Effector memory CD4-positive, alpha-beta T cell (primary cell): ENCODE measurements at places on chromosomes 1 and 21.

- no peak for DNase-seq
Measured at GRCh38 chr1:180229483-180230415, at the start of gene LHX4. TSS of gene LHX4 (plus strand) at chr1:180230264. CDS start at chr1:180230530, 266 bp downstream.

- DNase-seq, result peak; percentile 68
Measured at GRCh38 chr1:53014791-53015507, 47.1 kb upstream of the PODN start.

GRCh38 chr1:81590171-81590570, 210.6 kb upstream of the ADGRL2 start:
- no peak for DNase-seq

DNA sequence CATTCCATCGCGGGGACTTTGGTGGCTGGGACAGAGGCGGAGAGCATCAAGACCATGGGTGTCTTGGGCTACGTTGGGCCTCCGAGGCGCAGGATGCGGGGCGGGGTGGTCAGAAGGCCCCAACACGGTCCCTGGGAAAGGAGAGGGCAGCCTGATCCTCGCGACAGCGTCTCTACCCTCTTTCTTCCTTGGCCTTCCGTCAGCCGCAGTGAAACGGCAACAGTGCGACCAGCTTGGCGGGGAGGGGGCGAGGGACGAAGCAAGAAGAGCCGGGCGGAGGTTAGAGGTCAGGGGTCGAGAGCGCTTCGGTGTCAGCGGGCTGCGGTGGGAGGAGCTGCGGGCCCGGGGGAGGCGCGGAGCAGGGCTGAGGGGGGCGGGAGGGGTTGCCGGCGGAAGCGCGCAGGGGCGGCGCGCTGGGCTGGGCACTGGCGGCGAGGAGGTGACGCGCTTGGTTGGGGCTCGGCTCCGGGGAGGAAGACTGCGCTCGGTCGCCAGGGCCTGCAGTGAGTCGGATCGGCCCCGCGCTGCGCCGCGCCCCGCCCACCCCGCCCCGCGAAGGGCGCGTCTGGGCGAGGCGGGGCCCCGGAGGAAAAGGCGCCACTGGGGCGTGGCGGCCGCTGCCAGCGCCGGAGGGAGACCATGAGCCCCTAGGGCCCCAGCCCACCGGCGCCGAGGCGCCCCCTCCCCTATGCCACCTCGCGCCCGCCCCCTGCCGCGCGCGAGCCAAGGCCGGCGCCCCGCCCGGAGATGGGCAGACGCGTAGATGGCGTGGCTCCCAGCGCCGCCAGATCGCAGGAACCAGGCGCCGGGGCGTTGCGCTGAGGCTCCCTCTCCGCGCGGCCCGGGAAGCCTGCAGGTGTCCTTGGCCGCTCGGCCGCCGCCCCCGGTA, at the start of gene KCNC4:
Gene KCNC4, plus strand, starts transcription at position 600 of the 889 bp plus-strand sequence. CDS start 1,186 bp downstream, outside the sequence.
- DNase-seq, result peak; percentile 85

DNA sequence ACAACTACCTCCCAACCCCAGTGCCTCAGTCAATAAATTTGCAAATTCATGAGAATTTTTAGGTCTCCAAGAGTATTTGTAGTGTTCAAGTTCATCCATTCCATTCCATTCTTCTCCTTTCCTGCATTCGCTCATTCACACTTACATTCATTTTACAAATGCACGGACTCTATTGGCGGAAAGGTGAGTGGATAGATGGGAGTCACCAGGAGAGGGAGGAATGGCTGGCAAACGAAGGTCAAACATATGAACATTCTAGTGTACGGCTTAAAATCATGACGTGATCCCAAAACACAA, 2.5 kb downstream of the LORICRIN start:
- no peak for DNase-seq

DNA sequence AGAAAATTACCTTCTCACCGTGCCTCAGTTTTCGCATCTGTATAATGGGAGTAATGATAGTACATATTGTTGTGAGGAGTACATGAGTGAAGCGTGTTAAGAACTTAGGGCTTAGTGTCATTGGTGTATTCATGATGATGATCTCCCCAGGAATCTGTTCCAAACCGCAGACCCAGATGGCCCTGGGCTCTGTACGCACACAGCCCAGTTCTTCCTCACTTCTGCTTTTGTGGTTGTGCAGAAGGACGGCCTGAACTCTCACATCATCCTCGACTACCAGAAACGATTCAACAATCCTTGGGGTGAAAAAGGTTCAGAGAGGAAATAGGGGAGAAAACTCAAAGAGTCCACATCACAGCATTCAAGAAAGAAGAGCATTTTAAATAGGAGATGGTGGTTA, 323.0 kb downstream of the CAMTA1 start:
- DNase-seq, result no peak

DNA sequence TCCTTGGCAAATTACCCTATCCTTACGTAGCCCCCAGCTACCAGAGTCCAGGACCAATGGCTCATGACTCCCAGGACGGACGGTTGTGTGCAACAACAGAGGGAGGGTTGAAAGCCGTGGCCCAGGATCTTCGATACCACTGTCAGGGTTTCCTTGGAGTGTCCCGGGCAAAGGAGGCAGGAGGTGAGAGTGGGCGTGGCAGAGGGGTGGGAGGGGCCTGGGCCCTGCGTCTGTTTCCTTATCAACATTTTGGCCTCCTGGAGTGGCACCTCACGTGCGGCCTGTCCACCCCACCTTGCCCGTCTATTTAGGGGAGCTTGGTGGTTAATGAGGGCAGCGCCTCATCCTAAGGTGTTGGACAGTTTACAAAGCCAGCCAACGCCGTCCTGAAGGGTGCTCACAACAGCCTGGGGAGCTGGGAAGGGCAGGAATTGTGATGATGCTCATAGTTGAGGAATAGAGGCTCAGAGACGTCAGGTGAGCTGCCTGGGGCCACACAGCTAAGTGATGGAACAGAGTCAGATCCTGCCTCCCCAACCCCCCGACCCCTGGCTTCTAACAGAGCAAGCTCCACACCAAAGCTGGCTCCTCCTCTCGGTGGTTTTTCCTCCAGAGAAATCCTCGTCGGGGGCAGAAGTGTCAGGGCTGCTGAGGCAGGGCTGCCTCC, 17.4 kb upstream of the ARHGEF10L start:
- no peak for DNase-seq

DNA sequence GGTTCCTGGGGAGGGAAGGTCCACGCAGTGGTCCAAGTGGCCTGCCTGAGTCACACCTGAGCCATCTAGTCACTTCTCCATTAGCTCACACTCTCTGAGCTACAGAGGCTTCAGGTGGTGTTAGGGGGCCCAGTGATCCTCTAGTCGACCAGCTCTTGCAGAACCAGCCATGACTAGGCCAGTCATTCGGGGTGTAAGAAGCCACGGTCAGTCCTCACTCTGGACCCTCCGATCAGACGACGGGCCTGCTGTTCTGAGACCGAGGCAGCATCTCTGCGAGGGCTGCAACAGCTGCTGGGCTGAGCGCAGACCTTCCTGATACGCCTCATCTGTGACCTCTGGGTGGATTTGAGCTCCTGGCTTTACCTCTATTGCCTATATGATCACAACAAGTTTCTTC, 68.8 kb downstream of the RIPK4 start:
- no peak for DNase-seq

DNA sequence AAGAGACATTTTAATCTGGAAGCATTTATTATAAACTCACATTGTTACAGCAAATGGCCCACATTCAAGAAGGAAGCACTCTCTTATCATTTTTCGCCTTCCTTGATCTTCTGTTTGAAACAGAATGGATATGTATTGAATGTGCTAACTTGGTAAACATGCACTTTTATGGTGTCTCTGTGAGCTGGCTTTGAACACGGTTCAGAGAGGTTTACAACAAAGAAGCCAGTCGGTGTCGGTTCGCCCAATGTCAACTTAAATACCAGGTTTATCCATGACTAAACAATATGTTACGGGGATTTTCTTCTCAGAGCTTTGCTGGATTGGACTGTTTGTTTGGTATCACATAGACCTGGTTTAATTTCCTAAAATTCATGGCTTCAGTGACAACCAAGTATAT, 226.4 kb downstream of the TGFB2 start:
- DNase-seq, result no peak

DNA sequence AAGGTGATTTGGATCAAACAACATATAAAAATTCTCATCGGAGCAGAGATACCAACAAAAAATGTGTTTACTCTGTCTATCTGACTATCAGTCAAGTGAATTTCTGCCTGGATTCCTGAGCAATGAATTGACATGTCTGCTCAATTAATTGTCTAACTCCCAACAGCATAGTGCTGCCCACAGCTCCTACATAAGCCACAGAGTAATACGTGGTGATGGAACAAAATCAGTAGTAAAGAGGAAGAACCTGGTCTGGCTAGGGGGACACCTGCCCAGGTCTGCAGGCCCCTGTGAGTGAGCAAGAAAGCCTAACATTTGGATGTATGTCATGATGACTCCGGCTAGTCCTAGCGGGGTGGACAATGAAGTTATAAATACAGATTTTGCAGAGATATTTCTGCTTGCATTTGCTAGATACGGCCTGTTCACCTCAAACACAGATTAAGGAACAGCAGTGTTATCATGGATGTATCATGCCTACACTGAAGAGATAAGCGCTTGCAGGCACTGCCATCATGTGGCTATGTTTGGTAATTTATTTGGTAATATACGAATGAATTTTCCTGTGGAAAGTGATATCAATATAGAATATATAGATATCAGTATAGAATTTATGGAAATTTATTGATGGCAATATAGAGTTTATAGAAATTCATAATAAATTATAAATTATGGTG, 69.6 kb upstream of the LRRC8B start:
- DNase-seq, result peak; percentile 46

DNA sequence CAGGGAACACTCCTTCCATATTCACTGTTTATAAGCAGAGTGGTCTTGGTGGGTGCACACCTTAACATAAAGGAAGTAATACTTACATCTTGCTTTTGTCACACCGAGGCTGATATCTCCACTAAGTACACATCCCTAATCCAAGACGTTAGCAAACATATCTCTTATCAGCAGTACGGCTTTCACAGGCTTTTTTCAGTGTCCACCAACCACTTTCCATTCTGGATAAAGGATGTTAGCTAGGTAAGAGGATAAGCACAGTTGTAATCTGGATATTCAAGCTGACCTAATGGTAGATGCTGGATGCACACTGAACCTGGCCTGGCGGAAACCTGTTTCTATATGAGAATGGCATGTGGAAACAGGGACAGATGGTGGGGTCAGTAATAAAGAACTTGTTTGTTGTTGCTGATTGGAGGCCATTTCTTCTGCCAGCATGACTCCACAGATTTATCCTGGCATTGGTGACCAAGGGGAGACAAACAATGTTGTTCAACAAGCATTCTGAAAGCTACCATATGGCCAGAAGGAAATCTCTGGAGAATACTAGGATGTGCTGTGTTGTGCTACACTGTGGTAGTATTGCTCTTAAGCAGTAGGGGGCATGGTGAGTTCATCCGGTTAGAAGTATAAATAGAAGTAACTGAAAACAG, 416.4 kb downstream of the PTBP2 start:
- no peak for DNase-seq

GRCh38 chr21:34020005-34020847, 53.2 kb upstream of the MRPS6 start:
- DNase-seq, result no peak

DNA sequence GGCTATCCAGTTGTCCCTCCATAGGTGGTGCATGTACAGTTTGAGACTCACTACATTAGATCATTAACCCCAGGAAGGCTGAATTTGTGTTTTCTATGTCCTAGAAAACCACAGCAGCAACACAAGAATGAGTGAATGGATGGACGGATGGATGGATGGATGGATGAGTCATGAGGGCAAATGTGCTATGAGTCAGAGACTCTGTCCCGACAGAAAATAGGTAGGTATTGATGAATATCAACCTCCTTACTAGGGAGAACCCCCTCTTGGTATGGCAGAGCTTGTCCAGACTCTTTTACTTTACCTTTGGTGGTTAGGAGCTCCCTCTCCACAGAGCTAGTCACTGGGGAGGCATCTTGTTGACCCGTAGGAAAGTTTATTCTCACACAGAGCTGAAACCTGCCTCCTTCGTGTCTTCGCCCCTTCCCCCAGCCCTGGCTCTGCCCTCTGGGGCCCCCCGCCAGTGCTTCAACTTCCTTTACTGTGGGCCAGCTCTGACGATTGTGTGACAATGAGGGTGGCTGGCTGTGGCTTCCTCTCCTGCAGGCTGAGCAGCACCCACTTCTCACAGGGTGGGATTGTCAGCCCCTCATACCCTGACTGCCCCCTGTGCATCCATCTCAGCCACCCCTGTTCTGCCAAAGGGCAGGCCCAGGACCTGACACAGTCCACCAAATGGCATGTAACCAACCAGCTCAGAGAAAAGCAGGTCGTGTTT, 145.2 kb downstream of the FOXD2 start:
- no peak for DNase-seq

DNA sequence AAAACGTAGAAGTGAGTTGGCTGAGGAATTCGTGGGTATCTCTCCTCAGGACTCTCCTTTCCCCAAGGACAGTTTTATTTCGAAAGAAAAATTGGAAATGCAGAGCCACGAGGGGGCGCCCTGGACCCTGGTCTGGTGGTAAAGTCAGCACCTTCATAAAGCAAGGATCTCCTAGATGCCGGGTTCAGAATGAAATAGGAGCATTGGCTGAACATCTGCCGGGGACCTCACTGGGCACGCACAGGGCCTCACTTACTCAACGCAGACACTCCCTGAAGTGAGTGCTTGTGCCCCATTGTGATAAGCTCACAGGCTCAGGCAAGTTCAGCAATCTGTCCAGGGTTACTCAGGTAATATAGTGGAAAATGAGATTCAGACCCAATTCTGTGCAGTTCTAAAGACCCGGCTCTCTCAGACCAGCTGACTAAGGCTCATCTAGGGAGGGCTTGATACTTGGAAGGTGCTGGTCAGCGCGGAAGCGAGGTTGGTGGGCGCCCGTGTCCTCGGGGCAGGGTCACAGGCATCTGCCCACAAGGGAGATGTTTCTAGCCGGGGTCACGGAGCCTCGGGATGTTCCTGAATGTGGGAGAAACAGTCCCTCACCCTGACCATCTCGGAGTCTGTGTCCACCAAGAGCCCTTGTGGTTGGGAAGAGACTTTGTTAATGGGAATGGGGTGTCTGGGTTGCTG, 55.7 kb upstream of the ETV3 start:
- peak; percentile 10 for DNase-seq

DNA sequence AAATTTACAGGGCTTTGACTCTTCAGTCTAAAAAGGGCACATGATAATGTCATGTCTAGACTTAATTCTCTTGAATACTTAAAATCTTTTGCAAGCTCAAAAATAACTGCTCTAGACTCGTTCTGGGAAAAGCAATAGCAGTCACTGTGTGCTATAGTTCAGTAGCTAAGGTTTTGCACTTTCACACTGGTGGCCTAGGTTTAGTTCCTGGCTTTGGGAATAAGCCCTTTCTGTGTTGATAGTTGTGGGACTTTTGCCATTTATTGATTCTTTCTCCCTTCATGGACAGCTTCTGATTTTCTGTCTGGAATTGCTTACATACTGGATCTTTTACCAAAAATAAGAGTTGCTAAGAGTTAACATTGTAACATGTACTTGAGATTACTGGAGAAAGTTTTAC, 151.2 kb downstream of the TRIM33 start:
- DNase-seq, result no peak

DNA sequence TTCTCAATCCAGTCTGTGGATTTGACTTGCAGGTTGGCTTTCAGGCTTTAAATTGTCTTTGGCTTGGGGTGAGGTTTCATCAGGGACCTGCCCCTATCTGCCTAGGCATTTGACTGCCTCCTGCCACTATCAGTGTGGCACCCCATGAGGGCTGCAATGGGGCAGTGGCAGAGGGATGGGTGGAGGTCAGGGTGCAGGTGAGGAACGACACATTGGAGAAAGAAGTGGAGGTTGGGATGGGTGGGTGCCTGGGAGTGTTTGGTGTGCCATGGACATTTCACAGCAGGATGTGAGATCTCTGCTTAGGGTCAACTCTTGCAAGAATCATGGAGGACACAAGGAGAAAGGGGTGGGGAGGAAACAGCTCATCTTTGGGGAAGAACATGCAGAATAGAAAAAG, 625.1 kb downstream of the PTPRU start:
- DNase-seq, result no peak
